ENCODE measurements at places on chromosomes 13 and 19.

- DNase-seq, result peak; percentile 5
These were observed 467 bp upstream of the CLN5 start for GRCh38 chr13:76991432-76991795.

DNA sequence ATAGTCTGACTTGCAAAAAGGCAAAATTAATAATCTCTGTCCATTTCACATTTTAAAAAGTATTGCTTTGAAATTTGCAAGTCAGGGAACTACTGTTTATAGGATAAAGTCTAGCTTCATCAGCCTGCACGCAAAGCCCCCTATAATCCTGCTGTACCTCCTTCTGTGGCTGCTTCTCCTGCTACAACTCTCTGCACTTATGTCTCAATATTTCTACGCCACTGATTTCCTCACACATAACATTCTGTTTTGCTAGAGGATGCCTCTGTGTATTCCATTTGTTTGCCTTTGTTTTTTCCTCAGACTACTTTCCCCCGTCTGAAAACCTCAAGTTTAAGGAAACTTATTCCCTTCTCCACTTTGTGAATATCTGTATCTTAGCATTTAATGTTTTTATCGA lies 389.9 kb downstream of the RFC3 start:
- DNase-seq, result no peak

GRCh38 chr13:106156468-106156867 lies 379.0 kb downstream of the EFNB2 start:
- DNase-seq, result no peak

- no peak for DNase-seq
These were observed 9.8 kb downstream of the MEDAG start for GRCh38 chr13:30915691-30916541.

- DNase-seq, result peak; percentile 87
These were observed 1.5 kb downstream of the BIVM start for GRCh38 chr13:102800145-102801041.

DNA sequence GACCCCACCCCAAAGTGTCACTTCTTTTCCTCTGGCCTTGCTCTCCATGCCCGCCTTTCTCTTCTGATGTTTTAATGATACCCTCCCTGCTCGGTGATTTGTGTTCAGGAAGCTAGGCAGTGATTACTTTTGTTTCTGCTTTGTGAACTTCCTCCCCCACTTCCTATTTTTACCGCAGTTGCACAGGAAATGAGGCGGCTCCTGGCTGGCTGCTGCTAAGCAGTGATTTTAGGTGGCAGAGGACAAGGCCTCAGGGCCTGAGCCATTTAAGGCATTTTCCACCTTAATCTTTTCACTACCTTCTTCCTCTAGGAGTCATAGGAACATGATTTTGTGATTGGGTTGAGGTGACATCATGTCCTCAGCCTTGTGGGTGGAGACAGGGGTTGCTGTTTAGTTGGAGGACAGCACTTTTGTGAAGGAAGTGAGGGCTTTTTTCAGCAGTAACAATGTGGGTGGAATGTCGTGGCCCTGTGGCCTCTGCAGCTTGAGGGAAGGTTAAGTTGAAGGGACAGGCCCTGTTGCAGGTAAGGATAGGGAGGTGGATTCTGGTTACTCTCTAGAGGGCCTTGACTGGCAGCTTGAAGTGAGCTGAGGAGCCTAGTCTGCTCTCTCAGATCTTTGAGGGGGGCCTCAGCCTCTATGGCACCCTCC lies 15.7 kb downstream of the GARRE1 start:
- DNase-seq, result peak; percentile 76

- no peak for DNase-seq
These were observed 1369.9 kb downstream of the EFNB2 start for GRCh38 chr13:105165449-105166125.

- no peak for DNase-seq
These were observed 63.5 kb downstream of the C13orf42 start for GRCh38 chr13:51047434-51048165.

GRCh38 chr13:98839856-98840769 lies 87.6 kb upstream of the SLC15A1 start:
- DNase-seq, result peak; percentile 60

DNA sequence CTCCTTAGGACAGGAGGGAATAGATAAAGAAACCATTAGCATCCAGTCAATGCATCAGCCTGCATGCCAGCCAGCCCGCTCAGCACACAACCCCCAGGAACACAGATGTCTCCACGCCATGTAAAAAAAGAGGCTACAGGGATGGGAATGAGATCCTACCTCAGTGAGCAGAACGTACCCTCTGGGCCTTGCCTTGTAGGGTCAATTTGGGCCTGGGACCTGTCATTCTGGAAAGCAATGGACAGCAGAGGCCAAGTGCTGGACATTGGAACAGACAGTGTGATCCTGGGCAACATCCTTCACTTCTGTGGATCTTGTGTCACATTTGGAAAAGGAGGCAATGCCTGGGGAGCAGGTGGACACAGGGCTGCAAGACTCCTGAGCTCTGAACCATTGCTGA lies 26.0 kb downstream of the VSTM2B start:
- no peak for DNase-seq

- DNase-seq, result no peak
These were observed 89.3 kb downstream of the UBL3 start for GRCh38 chr13:29761160-29761559.

Measured in suppressor macrophage treated with lipopolysaccharide for 4 hours (primary cell).